ENCODE measurements at places on chromosomes 1 and 21. TPM values are rescaled to one million over a fixed set of nuclear protein-coding genes. Genes with fewer than 3 reads are reported as not detected.

Gene TRIM17
- polyA plus RNA-seq = 0.48 TPM

Gene C1orf105
- 0.99 TPM for polyA plus RNA-seq

Gene RCSD1
- polyA plus RNA-seq = 2.0 TPM

Gene TRAPPC3
- 70.7 TPM for polyA plus RNA-seq

Gene TFAP2E
- 1.4 TPM for polyA plus RNA-seq

Gene PACC1
- 0.67 TPM for polyA plus RNA-seq

DNA sequence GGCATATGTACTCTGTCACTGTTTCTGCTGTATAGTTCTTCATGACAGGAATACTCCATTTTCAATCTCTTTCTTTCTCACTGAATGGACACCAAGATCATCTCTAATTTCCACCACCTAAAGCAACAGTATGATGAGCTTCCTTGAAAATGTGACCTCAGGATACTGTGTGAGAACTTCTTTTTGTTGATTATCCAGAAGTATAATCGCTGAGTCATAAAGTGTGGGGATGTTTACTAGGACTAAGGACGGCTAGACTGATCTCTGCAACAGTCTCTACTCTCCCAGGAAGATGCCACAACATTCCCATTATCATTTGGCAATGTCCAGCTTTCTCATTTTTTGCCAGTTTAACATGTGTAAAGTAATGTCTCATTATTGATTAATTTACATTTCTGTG, 70.3 kb downstream of the TNFSF18 start:
- DNase-seq = no peak

DNA sequence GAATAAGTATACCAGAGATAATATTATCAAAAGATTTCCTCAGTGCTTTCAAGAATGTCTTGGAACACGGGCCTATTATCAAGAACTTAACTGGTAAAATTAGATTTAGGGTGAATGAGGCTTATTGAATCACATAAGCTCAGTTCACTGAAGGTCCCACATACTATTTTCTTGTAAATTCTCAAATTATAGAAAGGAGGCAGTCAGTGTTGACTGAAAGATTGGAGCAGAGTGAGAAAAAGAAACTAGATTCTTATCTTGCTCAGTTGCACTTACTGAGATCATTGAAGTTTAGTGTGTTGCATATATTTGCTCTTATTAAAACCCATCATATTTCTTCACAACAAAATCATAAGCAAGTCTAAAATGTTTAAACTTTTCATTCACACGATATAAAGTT, 3.9 kb upstream of the RGS1 start:
- DNase-seq = no peak

- DNase-seq = no peak
Measured at GRCh38 chr21:46069719-46070279, 28.1 kb upstream of the COL6A2 start.

DNA sequence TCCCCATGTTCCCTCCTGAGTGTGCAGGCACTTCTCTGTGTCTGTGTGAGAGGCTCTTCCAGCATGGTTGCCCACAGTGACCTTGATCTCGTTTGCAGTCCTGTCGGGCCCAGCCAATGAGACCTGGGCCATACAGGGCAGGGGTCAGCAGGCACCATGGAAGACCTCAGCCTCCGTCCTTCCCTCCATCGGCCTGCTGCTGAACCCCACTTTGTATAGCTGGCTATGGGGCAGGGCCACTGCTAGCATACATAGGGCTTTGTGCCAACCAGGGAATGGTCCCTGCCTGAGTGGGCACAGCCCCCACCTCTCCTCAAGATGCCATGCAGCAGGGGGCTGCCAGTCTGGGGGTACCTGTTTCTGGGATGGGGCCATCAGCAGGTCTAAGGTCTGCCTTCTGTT, 3.8 kb downstream of the C1orf35 start:
- DNase-seq = no peak

- no peak for DNase-seq
Measured at GRCh38 chr1:219220945-219221344, 47.3 kb downstream of the LYPLAL1 start.

DNA sequence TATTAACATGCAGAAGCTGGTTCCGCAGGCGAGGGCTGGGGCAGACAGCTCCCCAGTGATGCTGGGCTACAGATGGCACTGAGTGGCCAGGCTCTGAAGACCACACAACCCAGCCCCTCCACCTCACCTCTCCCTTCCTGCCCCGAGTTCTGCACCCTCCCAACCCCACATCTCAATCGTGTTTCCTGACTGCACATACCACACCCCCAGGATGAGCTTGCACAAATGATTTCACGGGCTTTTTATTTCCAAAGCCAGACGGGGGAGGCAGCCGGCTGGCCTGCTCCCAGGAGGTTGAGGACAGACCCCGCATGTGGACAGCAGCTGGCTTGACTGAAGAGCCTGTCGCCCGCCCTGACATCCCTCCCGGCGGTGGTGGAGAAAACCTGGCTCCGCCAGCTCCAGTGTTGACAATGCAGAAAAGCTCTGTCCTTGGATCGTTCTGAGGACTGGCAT, 21.4 kb upstream of the ALDH4A1 start:
- no peak for DNase-seq

DNA sequence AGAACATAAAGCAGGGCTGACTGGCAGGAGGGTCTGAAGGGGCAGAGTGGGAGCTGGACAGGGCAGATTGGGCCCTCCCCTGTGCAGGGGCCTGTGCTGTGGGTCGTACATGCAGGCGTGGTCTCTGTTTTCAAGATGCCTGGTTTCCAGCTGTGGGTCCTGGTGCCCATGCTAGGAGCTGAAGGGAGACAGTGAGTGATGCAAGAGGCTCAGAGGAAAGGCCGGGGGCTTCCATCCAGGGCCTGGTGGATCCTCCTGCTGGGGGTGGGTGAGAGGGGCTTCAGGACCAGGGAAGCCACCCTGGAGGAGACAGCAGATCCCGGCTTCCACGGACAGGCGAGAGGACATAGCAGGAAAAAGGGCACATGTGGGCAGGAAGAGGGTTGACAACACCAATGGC, 349.0 kb upstream of the VAMP3 start:
- no peak for DNase-seq

GRCh38 chr1:185409345-185409744, 92.3 kb upstream of the IVNS1ABP start:
- no peak for DNase-seq

- peak; percentile 94 for DNase-seq
Measured at GRCh38 chr1:64915381-64916274, 50.7 kb downstream of the JAK1 start.

DNA sequence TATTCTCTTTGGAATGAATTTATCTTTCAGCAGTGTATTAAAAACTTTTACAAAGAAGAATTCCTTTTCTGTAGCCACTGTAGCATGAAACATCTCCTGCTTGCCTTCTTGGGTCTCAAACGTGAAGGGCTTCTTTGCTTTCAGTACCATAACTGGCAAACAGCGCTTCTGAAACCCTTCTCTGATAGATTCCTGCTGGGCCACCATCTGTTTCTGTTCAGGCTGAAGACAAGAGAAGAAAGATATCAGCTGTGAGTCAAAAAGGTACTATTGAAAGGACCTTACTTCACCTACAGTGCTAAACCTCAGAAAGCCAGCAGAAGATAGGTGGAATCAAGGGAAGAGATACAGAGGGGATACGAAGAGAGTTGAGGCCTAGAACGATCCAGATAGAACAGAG, 10.5 kb downstream of the AIM2 start:
- no peak for DNase-seq

- DNase-seq = no peak
Measured at GRCh38 chr1:180250883-180251509, 20.9 kb downstream of the LHX4 start.

DNA sequence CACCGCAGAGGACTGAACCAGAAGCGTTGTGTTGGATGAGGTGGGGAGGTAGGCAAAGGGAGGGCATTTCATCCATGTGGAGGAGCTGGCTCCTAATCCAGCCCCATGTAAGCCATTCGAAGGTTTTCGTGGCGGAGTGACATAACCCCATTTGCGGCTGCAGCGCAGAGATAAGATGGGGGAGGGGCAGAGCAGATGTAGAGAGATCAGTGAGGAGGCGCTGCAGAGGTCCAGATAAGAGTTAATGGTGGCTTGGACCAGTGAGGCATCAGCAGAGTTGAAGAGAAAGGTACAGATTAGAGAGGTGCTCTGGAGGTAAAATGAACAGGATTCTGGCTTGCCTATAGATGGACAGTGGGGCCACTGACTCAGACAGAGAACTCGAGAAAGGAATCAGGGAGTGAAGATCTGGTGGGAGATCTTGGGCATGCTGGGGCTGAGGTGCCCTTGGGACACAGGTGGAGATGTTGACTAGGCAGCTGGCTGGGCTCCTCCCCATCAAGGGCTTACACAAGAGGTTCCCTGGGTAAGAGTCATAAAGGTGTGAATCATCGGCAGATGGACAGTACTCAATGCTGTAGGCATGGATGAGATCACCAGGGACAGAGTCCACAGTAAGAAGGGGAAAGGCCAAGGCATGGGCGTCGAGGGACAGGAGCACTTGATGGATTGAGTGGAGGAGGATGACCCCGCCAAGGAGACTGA, 7.8 kb upstream of the PTPRF start:
- DNase-seq = peak; percentile 99

DNA sequence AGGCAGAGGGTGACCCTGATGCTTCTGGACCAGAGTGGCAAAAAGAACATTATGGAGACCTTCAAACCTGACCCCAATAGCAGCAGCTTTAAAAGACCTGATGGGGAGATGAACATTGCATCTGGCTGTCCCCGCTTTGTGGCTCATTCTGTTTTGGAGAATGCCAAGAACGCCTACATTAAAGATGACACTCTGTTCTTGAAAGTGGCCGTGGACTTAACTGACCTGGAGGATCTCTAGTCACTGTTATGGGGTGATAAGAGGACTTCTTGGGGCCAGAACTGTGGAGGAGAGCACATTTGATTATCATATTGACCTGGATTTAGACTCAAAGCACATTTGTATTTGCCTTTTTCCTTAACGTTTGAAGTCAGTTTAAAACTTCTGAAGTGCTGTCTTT, 45.8 kb downstream of the TRAF5 start:
- no peak for DNase-seq

- no peak for DNase-seq
Measured at GRCh38 chr1:242524571-242525359, at the start of gene PLD5. TSS of gene PLD5 (minus strand) at chr1:242524697.

DNA sequence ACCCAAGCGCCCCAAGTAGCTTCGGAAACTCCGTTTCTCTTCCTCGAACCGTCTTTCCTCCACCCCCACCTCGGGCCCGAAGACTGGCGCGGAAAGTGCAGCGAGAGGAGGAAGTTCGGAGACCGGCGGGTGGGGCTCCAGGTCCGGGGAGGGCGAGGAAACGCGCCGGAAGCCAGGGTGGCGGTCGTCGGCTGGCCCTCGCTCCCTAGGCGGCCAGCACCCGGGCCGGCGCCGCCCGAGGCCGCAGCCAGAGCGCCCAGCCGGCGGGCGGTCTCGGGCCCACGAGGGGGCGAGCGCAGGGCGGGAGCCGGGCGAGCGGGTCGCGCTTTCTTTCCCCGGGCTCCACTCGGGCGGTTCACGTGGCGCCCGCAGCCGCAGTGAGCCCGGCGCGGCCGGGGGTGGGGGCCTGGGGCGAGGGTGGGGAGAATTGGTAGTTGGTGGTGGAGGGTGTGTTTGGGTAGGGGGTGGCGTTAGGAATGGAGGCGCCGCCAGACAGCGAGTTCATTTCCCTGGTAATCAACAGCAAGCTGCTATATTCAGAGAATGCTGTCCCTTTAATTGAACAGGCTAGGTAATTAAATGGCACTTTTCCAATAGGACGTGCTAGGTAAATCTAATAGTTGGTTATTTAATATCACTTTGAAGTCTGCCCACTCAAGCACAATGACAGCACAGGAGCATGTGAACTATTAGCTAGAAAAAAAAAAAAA, 6.7 kb downstream of the LMO4 start:
- peak; percentile 76 for DNase-seq

DNA sequence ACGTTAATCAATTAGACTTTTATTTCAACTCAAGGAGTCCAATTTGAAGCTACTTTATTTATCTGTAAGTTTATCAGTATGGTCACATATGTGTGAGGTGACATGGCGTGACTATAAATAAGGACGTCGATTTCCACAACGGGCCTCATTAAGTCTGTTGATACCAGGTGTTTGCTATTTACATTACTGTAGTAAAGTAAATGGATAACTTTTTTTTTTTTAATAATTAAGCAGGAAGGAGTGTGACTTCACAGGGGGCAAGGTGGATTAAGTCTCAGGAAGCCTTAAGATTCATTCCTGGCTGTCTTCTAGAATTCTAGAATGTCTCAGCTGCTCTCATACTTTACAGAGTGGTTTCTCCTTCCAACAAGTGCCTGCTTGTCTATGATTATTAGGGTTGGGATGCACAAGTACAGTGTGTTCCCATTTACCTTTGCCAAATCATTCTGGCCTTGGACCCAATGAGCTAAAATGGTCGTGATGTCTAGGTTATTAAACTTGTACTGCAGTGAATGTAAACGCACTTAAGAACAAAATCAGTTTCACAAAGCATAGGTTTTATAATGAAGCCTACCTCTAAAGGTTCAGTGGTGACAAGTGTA, 15.5 kb downstream of the MAP3K7CL start:
- peak; percentile 47 for DNase-seq

GRCh38 chr1:93140106-93140505, 40.1 kb downstream of the TMED5 start:
- DNase-seq = no peak

DNA sequence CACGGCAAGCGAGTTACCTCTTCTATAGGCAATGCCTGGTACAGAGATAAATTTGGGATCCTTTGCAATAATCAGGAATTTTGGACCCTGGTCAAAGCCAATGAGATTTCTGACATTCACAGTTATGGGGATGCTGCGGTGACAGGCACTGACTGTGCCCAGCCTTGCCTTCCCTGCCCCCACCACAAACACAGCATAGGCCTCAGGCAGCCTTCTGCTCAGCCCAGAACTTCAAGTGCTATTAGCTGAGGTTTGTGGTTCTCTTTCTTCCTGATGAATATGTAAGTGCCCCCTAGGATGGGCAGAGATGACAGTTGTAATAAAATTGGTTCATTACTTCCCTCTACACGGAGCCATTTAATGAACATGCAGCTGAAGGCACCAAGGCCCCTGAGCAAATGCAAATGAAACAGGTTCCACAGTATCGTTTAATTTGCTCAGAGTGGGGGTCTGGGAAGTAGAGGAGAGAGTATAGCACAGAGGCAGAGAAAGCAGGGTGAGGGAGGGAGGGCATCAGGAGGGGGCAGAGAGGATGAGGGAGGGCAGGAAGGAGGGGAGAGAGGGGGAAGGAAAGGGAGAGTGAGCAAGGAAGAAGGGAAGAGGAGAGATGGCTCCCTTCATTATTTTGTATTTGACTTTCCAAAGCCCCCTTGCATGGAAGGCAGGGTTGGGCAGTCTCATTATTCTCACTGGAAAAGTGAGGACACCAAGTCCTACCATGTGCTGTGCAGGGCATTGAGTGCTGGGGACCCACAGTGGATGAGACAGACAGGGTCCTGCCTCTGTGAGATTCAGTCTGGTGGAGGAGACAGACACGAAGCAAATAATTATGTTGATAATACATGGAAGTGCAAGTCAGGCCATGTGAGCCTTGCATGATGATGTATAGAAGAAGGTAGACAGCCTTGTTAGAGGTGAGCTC, 513.0 kb downstream of the PTPRU start:
- DNase-seq = no peak

- no peak for DNase-seq
Measured at GRCh38 chr1:189851806-189852367, 625.8 kb downstream of the BRINP3 start.

GRCh38 chr1:199837321-199837720, 190.2 kb upstream of the NR5A2 start:
- DNase-seq = no peak

- no peak for DNase-seq
Measured at GRCh38 chr1:186244825-186245224, 130.2 kb downstream of the TPR start.
